ENCODE measurements at places on chromosomes 1 and 21. TPM values are rescaled to one million over a fixed set of nuclear protein-coding genes. Genes with fewer than 3 reads are reported as not detected.

The PDXK gene
- total RNA-seq = 210 TPM

DNA sequence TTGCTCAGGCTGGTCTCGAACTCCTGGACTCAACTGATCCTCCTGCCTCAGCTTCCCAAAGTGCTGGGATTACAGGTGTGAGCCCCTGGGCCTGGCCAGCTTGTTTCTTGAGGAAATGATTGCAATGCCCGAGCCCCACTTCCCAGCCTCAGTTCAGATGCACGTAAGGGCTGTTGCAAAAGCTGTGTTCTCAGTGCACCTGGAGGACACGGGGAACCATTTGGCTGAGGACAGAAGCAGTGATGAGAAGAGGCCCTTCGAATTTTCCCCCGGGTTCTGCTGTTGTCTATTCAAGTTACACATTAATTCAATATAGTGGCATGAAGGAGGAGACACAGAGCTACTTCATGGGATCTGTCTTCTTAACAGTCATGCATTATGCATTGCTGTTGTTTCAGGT lies 78.8 kb upstream of the WDR26 start:
- H3K4me1 ChIP-seq = peaks cover 14% of the 10 kb centered on the region
- H3K27me3 ChIP-seq = no peaks in the 10 kb centered on the region
- DNase-seq = no peak

- no peaks in the 10 kb centered on the region for H3K36me3 ChIP-seq
- H3K27ac ChIP-seq = no peak overlapping the region
Measured at GRCh38 chr1:119838236-119838635, 27.0 kb upstream of the REG4 start.

GRCh38 chr1:49465486-49466185 lies 558.1 kb downstream of the AGBL4 start:
- no peak overlapping the region for H3K4me3 ChIP-seq
- no peaks in the 10 kb centered on the region for H3K36me3 ChIP-seq
- peaks cover 17% of the 10 kb centered on the region for H3K4me1 ChIP-seq
- DNase-seq = peak; percentile 54
- no peak overlapping the region for H3K27ac ChIP-seq

The TTC39A gene
- 0.35 TPM for total RNA-seq

GRCh38 chr1:155383406-155383805 lies 62.7 kb downstream of the RUSC1 start:
- no peaks in the 10 kb centered on the region for H3K27me3 ChIP-seq
- DNase-seq = no peak
- H3K4me3 ChIP-seq = no peak overlapping the region
- no peak overlapping the region for H3K27ac ChIP-seq
- peaks cover 6% of the 10 kb centered on the region for H3K4me1 ChIP-seq
